ENCODE measurements at places on chromosomes 2 and 18.

DNA sequence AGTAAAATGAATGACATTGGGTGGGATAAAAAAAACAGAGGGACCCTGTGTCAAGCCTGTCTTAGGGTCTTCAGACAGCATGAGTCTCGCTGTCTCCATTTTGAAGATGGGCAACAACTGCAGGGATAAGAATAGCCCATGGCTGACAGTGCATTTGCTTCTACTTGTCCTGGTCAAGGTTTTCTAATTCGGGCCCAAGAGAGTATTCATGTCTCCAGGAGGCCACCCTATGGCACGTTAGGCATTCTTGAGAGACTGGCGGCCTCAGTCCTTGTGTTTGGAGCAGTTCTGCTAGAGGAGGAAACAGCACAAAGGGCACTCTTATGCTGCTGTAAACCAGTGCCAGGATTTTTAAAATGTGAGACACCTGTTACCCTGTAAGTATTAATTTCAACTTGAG is 9.5 kb upstream of the MYL1 start:
- DNase-seq: no peak

- no peak for DNase-seq
These were observed 80.5 kb downstream of the RDH14 start for GRCh38 chr2:18479947-18480369.

GRCh38 chr2:151862700-151863099 is 34.5 kb upstream of the ARL5A start:
- DNase-seq: no peak

GRCh38 chr2:231299267-231299666 is 96.2 kb upstream of the B3GNT7 start:
- DNase-seq: no peak

DNA sequence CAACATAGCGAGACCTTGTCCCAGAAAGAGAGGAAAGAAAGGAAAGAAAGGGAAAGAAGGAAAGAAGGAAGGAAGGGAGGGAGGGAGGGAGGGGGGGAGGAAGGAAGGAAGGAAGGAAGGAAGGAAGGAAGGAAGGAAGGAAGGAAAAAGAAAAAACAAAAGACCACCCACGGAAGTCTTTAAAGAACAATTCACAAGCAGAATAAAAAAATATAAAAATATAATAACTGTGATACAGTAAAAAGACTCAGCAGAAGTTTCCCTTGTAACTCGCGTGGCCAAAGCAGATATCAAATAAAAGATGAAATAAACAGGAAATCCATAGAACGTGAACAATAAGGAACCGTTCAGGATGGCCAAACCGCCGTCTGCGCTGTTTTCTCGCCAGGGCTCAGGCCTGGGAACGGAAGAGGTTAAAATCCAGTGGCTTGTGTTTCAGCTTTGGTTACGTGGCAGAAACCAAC is 1.2 kb upstream of the SLC1A4 start:
- DNase-seq: no peak

GRCh38 chr2:84878459-84878858 is 2.4 kb downstream of the TRABD2A start:
- DNase-seq: no peak
